ENCODE measurements at places on chromosomes 2 and 18. TPM values are rescaled to one million over a fixed set of nuclear protein-coding genes. Genes with fewer than 3 reads are reported as not detected.

The CTIF gene
- 109 TPM for total RNA-seq

The CNGA3 gene
- total RNA-seq = 8.0 TPM

The WNT10A gene
- total RNA-seq = not detected

The DOK6 gene
- 1.4 TPM for total RNA-seq

The KIAA1328 gene
- total RNA-seq = 13.1 TPM

The CDH7 gene
- not detected for total RNA-seq

The PLGLB1 gene
- total RNA-seq = 2.0 TPM

The EFEMP1 gene
- total RNA-seq = 81.7 TPM

The CENPA gene
- total RNA-seq = not detected
